ENCODE measurements at places on chromosomes 13 and 19. TPM values are rescaled to one million over a fixed set of nuclear protein-coding genes. Genes with fewer than 3 reads are reported as not detected.

CADM4 gene
- 0.16 TPM for total RNA-seq

UGGT2 gene
- total RNA-seq = 0.68 TPM

P2RY11 gene
- 27.7 TPM for total RNA-seq

CATSPERD gene
- total RNA-seq = not detected

C19orf18 gene
- total RNA-seq = 0.34 TPM

ZNF726 gene
- 11.0 TPM for total RNA-seq

ANGPTL4 gene
- 0.36 TPM for total RNA-seq

RUBCNL gene
- 0.23 TPM for total RNA-seq

CABP5 gene
- not detected for total RNA-seq

NEK5 gene
- total RNA-seq = 0.09 TPM

ZNF600 gene
- total RNA-seq = 12.0 TPM

SIAH3 gene
- 0.14 TPM for total RNA-seq
